Adrenal gland (tissue), 19 donors: ENCODE measurements at places on chromosomes 7 and 10. TPM values are rescaled to one million over a fixed set of nuclear protein-coding genes. Genes with fewer than 3 reads are reported as not detected.

DNA sequence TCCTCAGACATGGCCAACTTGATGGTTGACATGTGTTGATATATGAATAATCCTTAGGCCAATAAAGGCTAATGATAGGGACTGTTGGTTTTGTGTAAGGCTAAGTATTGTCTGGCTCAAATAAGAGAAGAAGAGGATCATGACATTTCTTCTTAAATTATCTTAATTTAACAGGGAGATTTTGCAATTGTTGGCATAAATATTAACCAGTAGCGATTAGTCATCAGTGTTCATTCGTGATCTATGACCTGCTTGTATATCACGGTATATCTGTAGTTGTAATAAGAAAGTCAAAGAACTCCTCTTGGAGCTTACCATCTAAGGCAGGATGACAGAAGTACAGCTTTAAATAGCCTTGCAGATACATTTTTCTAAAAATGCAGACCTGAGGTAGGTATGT is 196.4 kb downstream of the CREB5 start:
- H3K4me3 ChIP-seq = no peak overlapping the region
- DNase-seq = no peak
- H3K4me1 ChIP-seq = no peaks in the 10 kb centered on the region
- H3K36me3 ChIP-seq = no peaks in the 10 kb centered on the region
- no peak overlapping the region for H3K27ac ChIP-seq
- peaks cover 10% of the 10 kb centered on the region for H3K27me3 ChIP-seq

GRCh38 chr10:60230892-60231291 is 158.8 kb downstream of the ANK3 start:
- H3K4me1 ChIP-seq = no peaks in the 10 kb centered on the region
- H3K36me3 ChIP-seq = no peaks in the 10 kb centered on the region
- H3K27me3 ChIP-seq = no peaks in the 10 kb centered on the region
- H3K27ac ChIP-seq = no peak overlapping the region
- DNase-seq = no peak

Gene NACAD
- total RNA-seq = 1.7 TPM

Gene STN1
- total RNA-seq = 73.6 TPM

Gene TRPV5
- total RNA-seq = not detected

DNA sequence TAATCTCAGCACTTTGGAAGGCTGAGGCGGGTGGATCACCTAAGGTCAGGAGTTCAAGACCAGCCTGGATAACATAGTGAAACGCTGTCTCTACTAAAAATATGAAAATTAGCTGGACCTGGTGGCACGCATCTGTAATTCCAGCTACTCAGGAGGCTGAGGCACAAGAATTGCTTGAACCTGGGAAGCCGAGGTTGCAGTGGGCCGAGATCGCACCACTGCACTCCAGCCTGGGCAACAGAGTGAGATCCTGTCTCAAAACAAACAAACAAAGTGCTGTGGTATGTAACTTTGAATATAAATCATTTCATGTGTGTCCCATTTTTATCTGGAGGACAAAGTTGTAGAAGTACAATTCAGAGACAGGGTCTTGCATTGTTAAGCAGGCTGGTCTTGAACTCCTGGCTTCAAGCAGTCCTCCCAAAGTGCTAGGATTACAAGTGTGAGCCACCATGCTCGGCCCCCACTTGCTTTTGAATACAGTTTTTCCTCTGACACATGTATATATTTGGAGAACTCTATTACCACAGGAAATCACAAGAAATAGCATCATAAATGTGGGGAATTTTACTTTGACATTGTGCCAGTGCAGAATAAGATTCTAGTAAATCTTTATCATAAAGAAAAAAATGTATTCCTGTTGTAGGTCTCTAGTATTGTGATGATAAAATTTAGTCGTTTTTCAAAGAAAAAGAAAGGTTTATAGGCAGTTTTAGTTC is 32.6 kb downstream of the PTPN12 start:
- no peaks in the 10 kb centered on the region for H3K27me3 ChIP-seq
- H3K4me3 ChIP-seq = no peak overlapping the region
- H3K4me1 ChIP-seq = peaks cover 54% of the 10 kb centered on the region
- no peaks in the 10 kb centered on the region for H3K36me3 ChIP-seq
- no peak overlapping the region for H3K27ac ChIP-seq

Gene LLCFC1
- not detected for total RNA-seq

DNA sequence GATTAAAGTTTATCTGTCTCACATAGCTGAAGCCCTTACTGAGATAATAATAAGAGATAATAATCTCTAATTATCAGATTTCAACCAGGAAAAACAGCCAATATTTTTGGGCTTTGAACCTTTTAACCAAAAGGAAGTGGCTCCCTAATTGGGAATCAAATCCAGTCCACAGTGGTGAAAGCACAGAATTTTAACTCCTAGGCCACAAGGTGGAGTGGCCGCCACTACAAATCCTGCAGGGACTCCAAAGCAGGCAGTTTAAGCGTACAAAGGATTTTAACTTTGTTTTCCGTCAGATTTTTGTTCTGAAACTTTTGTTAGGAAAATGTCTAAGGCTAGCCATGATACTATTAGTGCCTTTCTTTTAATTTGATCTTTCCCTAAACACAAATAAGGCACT is 99.6 kb upstream of the CCNY start:
- H3K27me3 ChIP-seq = no peaks in the 10 kb centered on the region
- H3K36me3 ChIP-seq = no peaks in the 10 kb centered on the region
- no peak for DNase-seq
- H3K27ac ChIP-seq = no peak overlapping the region
- H3K4me1 ChIP-seq = no peaks in the 10 kb centered on the region
- H3K4me3 ChIP-seq = no peak overlapping the region

DNA sequence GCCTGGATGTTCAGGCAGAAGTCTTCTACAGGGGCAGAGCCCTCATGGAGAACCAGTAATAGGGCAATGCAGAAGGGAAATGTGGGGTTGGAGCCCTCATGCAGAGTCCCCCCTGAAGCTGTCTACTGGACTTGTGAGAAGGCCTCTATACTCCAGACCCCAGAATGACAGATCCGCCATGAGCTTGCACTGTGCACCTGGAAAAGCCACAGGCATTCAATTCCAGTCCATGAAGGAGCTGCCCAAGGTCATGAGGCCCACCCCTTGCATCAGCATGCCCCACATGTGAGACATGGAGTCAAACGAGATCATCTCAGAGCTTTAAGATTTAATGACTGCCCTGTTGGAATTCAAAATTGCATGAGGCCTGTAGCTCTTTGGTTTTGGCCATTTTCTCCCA is 4.9 kb upstream of the ZNF679 start:
- H3K27me3 ChIP-seq = no peaks in the 10 kb centered on the region
- H3K36me3 ChIP-seq = no peaks in the 10 kb centered on the region
- H3K27ac ChIP-seq = no peak overlapping the region
- no peak overlapping the region for H3K4me3 ChIP-seq
- DNase-seq = no peak

DNA sequence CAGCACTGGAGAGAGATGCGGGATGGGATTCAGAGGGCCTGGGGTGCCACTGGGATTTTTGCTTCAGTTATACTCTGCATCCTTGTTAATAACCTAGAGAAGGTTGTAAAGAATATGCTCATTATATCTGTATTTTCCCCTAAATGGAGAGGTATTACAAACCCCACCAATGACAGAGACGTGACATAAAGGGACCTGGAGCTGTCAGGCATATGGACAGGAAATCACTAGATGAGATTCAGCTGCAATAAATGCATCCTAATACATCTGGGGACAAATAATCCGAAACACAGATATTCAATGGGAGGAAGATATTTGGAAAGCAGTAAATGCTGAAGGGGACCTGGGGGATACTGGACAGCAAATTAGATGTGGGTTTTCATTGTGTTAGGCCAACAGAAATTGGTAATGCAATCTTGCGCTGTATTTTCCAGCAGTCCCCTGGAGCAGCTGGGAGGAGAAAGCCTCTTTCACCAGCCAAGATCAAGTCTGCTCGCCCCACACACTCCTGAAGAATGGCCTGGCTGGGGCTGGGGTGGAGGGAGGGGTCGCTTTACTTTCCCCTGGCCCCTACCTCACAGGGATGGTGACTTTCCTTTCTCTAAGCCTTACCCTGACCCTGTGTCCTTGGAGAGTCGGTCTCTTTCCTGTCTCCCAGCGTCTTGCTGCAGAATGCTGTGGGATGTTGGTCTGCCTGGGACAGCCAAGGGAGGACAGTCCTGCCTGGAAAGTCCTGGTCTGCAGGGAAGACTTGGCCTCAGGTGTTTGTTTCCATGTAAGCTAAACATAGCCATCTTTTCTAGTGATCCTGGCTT is 653.8 kb downstream of the LRMDA start:
- no peaks in the 10 kb centered on the region for H3K36me3 ChIP-seq
- H3K27me3 ChIP-seq = no peaks in the 10 kb centered on the region
- no peak for DNase-seq
- H3K27ac ChIP-seq = peak overlapping the region; percentile 74

Gene PSPH
- total RNA-seq = 35.0 TPM

GRCh38 chr7:98423043-98423442 is 22.2 kb upstream of the BAIAP2L1 start:
- DNase-seq = no peak
- H3K27ac ChIP-seq = no peak overlapping the region
- peaks cover 7% of the 10 kb centered on the region for H3K4me1 ChIP-seq
- no peaks in the 10 kb centered on the region for H3K36me3 ChIP-seq
- no peaks in the 10 kb centered on the region for H3K27me3 ChIP-seq

- no peak for DNase-seq
- H3K27ac ChIP-seq = no peak overlapping the region
- peaks cover 3% of the 10 kb centered on the region for H3K27me3 ChIP-seq
- no peak overlapping the region for H3K4me3 ChIP-seq
- no peaks in the 10 kb centered on the region for H3K36me3 ChIP-seq
Measured at GRCh38 chr10:29241925-29242324, 46.9 kb upstream of the LYZL1 start.

DNA sequence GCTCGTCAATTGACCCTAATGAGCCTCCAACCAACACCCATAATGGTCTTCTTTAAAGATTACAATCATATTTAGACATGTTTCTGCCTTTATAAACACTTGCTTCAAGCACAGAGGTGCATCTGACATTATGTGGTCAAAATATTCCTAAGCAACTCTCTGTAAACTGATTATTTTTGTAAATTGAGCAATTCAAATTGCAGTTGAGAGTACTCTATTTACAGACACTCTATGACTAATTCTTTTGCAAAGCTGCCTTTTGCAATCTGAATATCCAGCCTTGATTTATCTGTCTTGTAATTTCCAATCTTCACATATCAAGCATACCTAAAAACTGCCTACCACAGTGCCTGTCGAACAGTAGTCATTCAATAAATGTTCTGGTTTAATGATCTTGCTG is 112.0 kb downstream of the PDE1C start:
- no peak overlapping the region for H3K27ac ChIP-seq
- no peaks in the 10 kb centered on the region for H3K36me3 ChIP-seq
- no peaks in the 10 kb centered on the region for H3K27me3 ChIP-seq
- no peaks in the 10 kb centered on the region for H3K4me1 ChIP-seq
- no peak for DNase-seq

Gene H2BK1
- not detected for total RNA-seq

DNA sequence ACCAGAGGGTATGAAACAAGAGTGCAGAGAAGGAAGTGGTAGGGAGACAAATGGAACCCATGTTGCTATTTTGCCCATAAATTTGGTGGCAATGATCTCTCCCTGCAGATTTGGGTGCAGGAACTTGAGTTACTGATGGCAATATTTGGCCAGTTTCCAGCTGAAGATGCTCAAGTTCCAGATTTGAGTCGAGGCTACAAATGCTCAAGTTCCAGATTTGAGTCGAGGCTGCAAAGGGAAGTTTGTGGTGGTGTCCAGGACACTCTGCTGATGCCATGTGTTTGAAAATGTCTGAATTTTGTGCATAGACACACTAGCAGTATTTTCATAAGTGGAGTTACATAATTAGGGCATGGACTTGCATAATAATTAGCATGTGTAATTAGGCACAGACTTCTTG is 40.8 kb downstream of the TBXAS1 start:
- H3K36me3 ChIP-seq = no peaks in the 10 kb centered on the region
- no peaks in the 10 kb centered on the region for H3K4me1 ChIP-seq
- peaks cover 5% of the 10 kb centered on the region for H3K27me3 ChIP-seq
- H3K4me3 ChIP-seq = no peak overlapping the region

DNA sequence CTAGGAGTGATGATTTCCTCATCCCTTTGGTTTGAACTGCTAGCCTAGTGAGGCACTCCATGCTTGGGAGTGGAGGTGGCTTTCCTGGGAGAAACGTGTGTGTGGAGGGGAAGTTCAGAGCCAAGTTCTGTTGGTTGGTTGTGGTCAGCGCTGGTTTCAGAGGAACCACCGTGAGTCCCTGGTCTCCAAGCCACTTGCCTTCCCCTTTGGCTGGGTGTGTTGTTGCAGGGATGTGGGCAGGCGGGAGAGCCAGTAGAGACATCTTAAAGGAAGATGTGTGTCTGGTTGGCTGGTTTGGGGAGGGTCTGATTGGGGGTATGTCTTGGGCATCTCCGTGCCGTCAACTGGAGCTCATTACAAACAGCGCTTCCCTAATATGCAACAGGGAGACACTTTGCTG is 130.8 kb upstream of the TCF7L2 start:
- no peak overlapping the region for H3K4me3 ChIP-seq
- H3K27ac ChIP-seq = no peak overlapping the region

GRCh38 chr7:96401200-96401599 is 79.3 kb upstream of the SLC25A13 start:
- H3K36me3 ChIP-seq = no peaks in the 10 kb centered on the region
- H3K4me3 ChIP-seq = no peak overlapping the region
- no peaks in the 10 kb centered on the region for H3K27me3 ChIP-seq
- no peaks in the 10 kb centered on the region for H3K4me1 ChIP-seq
- H3K27ac ChIP-seq = no peak overlapping the region
